ENCODE measurements at places on chromosomes 3 and 15. TPM values are rescaled to one million over a fixed set of nuclear protein-coding genes. Genes with fewer than 3 reads are reported as not detected.

- H3K27me3 ChIP-seq, result no peaks in the 10 kb centered on the region
- no peaks in the 10 kb centered on the region for H3K4me1 ChIP-seq
- DNase-seq, result no peak
- H3K36me3 ChIP-seq, result peaks cover 23% of the 10 kb centered on the region
- no peak overlapping the region for H3K27ac ChIP-seq
These were observed 86.1 kb downstream of the CGNL1 start for GRCh38 chr15:57462381-57462780.

DNA sequence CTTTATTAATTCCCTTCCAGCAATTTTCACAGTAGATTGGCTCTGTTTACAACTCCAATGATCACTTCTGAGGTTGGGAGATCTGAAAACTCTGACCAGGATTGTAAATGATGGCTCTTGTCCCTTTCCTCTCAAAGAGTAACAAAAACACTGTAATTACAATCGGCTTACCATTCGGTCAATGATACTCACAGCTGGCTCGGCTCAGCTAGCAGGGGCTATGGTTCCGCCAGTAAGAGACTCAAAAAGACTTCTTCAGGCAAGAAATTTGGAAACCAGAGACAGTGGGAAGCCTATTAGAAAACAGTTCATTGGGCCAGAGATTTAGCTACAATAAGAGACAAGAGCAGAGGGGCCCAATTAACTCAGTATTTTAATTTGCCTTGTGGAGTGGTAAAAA is 96.6 kb downstream of the LRRC3B start:
- H3K4me1 ChIP-seq, result no peaks in the 10 kb centered on the region
- H3K36me3 ChIP-seq, result peaks cover 15% of the 10 kb centered on the region
- no peaks in the 10 kb centered on the region for H3K27me3 ChIP-seq
- no peak overlapping the region for H3K27ac ChIP-seq
- no peak overlapping the region for H3K4me3 ChIP-seq

GRCh38 chr15:71581398-71581930 is 228.9 kb upstream of the NR2E3 start:
- no peak overlapping the region for H3K27ac ChIP-seq
- no peak overlapping the region for H3K4me3 ChIP-seq
- no peak for DNase-seq
- H3K4me1 ChIP-seq, result no peaks in the 10 kb centered on the region
- H3K36me3 ChIP-seq, result peaks cover 6% of the 10 kb centered on the region

Gene SCAANT1
- not detected for total RNA-seq

Gene ERICH6
- not detected for total RNA-seq

Gene PAQR9
- total RNA-seq, result 2.3 TPM

Gene GOLGA8R
- total RNA-seq, result 0.20 TPM
